Suprapubic skin (tissue), 4 donors: ENCODE measurements at places on chromosomes 3 and 15. TPM values are rescaled to one million over a fixed set of nuclear protein-coding genes. Genes with fewer than 3 reads are reported as not detected.
A peak's percentile ranks its signal among the peaks of the same experiment; 100 is the strongest.

DNA sequence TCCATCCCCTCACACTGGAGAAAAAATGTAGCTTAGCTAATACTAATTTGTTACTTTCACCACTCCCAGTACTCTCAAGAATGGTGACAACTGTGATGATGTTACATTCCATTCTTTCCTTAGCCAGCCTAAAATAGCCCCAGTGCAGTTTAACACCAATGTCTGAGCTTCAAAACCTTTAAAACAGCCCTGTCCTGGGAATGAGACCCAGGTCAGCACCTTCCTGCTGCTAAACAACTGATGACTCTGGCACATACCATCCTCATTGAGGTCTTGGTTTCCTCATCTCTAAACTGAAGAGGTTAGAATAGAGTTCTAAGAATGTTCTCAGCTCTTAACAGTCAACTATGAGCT lies 3.8 kb downstream of the SCAMP2 start:
- no peak for DNase-seq

- DNase-seq, result no peak
Observed at GRCh38 chr15:89303986-89304385, 30.6 kb downstream of the POLG start.

DNA sequence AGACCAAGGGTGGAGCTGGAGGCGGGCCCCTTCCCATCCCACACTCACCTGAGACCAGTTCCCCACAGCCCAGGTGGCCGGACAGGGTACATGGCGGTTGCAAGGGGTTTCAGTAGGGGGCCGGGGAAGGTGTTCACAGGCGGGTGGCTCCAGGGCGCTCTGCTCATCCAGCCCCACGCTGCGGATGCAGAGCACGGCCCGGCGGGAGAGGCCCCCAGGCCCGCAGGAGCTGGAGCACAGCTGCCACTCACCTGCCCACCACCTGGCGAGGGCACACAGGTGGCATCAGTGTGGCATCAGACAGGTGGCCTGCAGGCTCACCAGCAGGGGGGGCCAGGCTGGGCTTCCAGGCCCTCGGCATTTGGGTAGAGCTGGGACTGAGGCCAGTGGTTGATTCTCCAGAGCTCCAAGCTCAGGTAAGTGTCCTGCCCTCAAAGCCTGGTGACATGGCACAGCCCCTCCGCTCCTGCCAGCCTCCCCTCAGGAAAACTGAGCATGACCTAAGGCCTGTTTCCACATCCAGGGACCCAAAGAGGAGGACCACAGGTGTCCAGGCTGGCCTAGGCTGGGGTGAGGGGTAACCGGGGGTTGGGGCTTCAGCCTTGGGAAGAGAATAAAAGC lies 43.8 kb downstream of the ADAMTS7 start:
- DNase-seq, result peak; percentile 44

DNA sequence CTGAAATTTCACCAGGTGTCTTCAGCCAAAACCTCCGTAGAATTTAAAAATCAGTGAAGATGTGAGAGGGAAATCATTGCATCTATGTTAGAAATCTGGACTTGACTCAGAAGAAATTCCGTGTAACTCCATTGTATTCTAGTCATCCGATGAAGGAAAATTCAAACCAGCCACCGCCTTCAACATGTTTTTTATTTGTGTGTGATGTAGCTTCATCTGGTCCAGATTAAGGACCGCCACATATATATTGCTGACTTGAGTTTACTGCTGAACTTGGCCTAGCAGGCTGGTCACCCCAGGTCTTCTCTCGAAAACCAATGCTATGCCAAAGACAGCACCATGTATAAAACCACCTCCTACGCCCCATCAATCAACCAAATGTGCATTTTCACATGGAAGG lies 120.9 kb downstream of the FOXP1 start:
- no peak for DNase-seq

- no peak for DNase-seq
Observed at GRCh38 chr15:101138913-101139880, 112.7 kb downstream of the CHSY1 start.

- no peak for DNase-seq
Observed at GRCh38 chr15:49877873-49878521, 241.0 kb downstream of the ATP8B4 start.

- DNase-seq, result no peak
Observed at GRCh38 chr15:88300089-88300488, 43.5 kb upstream of the NTRK3 start.

- DNase-seq, result no peak
Observed at GRCh38 chr15:63452552-63453136, 51.7 kb upstream of the USP3 start.

- no peak for DNase-seq
Observed at GRCh38 chr3:65955792-65956477, 82.8 kb downstream of the MAGI1 start.

GRCh38 chr3:17473761-17474160 lies 268.7 kb downstream of the TBC1D5 start:
- DNase-seq, result no peak

GRCh38 chr15:44308415-44308814 lies 19.9 kb downstream of the GOLM2 start:
- no peak for DNase-seq

- DNase-seq, result no peak
Observed at GRCh38 chr3:42663581-42664437, 10.3 kb downstream of the ZBTB47 start.

- no peak for DNase-seq
Observed at GRCh38 chr3:134809427-134810051, 14.5 kb downstream of the EPHB1 start.

- DNase-seq, result no peak
Observed at GRCh38 chr3:24514119-24514518, 19.5 kb upstream of the THRB start.

DNA sequence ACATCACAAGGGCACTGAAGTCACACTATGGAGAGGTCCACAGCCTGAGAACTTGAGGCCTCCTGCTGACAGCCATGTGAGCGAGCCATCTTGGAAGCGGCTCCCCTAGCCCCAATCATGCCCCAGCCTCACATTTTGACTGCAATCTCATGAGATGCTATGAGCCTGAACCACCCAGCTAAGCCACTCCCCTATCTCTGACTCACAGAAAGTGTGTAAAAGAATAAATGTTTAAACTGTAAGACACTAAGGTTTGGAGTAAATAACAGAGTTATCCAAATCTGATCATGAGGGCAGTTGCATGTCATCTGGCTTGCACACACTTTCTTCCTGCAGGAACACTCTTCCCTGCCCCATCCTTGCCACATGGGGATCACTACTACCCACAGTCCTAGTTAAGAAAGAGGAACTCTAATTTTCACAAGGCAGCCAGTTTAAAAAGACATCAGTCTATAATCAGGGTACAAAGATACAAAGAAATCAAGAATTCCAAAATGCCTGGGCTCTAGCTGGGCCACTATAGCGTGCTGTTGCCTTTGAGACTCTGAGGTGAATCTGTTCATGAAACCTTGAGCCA lies 494.2 kb downstream of the FOXP1 start:
- DNase-seq, result no peak

- no peak for DNase-seq
Observed at GRCh38 chr3:175659670-175660350, 800.7 kb downstream of the NAALADL2 start.

DNA sequence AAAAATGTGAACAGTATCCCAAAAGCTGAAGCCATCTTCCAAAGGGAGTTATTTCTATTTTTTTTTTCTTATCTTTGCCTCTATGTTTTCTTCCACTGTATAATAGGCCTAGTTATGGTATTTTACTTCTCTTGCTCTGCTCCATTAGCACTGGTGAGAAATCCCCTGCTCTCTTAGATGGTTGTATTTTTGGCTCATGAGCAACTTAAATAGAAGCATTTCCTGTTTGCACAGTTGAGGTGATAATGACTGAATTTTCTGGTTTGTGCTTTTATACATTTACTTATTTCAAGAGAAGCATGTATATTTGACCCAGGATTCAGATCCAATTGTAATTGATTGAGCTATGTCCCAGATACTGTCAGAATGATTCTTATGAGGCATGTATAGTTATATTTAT lies 61.6 kb upstream of the CD200R1L start:
- DNase-seq, result no peak

GRCh38 chr15:33048255-33048654 lies 146.3 kb downstream of the FMN1 start:
- DNase-seq, result no peak

GRCh38 chr3:188683032-188683521 lies 488.7 kb upstream of the TPRG1 start:
- no peak for DNase-seq

DNA sequence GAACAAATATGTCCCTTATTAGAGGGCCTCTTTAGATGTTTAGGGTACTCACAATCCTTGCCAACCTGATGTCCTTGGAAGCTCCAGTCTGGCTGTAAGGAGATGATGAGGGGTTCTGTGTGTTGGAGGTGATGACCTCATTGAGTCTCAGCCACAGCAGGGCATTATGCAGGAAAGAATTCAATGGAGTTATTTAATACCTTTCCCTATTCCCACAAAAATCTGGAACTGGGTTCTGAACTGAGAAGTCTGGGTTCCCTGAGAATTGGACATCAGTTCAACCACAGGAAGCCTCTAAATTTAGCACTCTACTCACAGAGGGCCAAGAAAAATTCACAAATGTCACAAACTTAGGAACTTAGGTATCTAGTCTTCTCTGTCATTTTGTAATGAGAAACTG lies 36.9 kb downstream of the SLC35A5 start:
- no peak for DNase-seq

Gene SAMD7
- total RNA-seq, result not detected

Gene SLC9A9
- total RNA-seq, result 32.6 TPM

Gene SCAP
- 142 TPM for total RNA-seq

Gene STRIT1
- total RNA-seq, result not detected

Gene ZPLD1
- total RNA-seq, result 0.38 TPM

Gene ZNF662
- 12.8 TPM for total RNA-seq

Gene CADPS
- 3.8 TPM for total RNA-seq

Gene PIGX
- 23.9 TPM for total RNA-seq

Gene GRK7
- total RNA-seq, result 0.11 TPM

Gene FSTL1
- total RNA-seq, result 58.3 TPM

Gene IL5RA
- not detected for total RNA-seq

Gene GOLGA6L10
- total RNA-seq, result 4.5 TPM

Gene CCR5
- total RNA-seq, result not detected

Gene ALS2CL
- 132 TPM for total RNA-seq
